Esophagus (tissue), 2 donors: ENCODE measurements at places on chromosomes 1 and 21. TPM values are rescaled to one million over a fixed set of nuclear protein-coding genes. Genes with fewer than 3 reads are reported as not detected.

UQCRH gene
- 393 TPM for polyA plus RNA-seq

ZNF669 gene
- 2.0 TPM for polyA plus RNA-seq

KIAA1614 gene
- 1.0 TPM for polyA plus RNA-seq

DNASE2B gene
- not detected for polyA plus RNA-seq

IL6R gene
- 3.4 TPM for polyA plus RNA-seq

ARV1 gene
- polyA plus RNA-seq, result 38.3 TPM

VWA5B1 gene
- polyA plus RNA-seq, result not detected

KLHL12 gene
- polyA plus RNA-seq, result 11.5 TPM

PLA2G2C gene
- 0.14 TPM for polyA plus RNA-seq

ATP6V0B gene
- 124 TPM for polyA plus RNA-seq

ZNF593OS gene
- polyA plus RNA-seq, result 0.12 TPM

TEDDM1 gene
- not detected for polyA plus RNA-seq

SDC3 gene
- 4.8 TPM for polyA plus RNA-seq

SYT11 gene
- 0.99 TPM for polyA plus RNA-seq

HCN3 gene
- polyA plus RNA-seq, result 2.4 TPM

PLCH2 gene
- polyA plus RNA-seq, result 88.7 TPM

CHIA gene
- not detected for polyA plus RNA-seq

SFN gene
- 1,075 TPM for polyA plus RNA-seq

RAP1GAP gene
- 12.2 TPM for polyA plus RNA-seq

CD53 gene
- polyA plus RNA-seq, result 5.8 TPM

TMEM200B gene
- polyA plus RNA-seq, result 3.9 TPM

ENTREP3 gene
- 12.7 TPM for polyA plus RNA-seq

FH gene
- 39.5 TPM for polyA plus RNA-seq

MX2 gene
- polyA plus RNA-seq, result 5.7 TPM

ANXA9 gene
- 17.5 TPM for polyA plus RNA-seq

SPATA21 gene
- 0.08 TPM for polyA plus RNA-seq

LRRC38 gene
- polyA plus RNA-seq, result 0.09 TPM

SPRR5 gene
- polyA plus RNA-seq, result 4.2 TPM

DPH5 gene
- polyA plus RNA-seq, result 19.5 TPM

SHE gene
- polyA plus RNA-seq, result 2.1 TPM

SPOCD1 gene
- polyA plus RNA-seq, result 0.08 TPM

MYCL gene
- polyA plus RNA-seq, result 5.1 TPM

MNDA gene
- polyA plus RNA-seq, result 0.49 TPM

CD84 gene
- 0.29 TPM for polyA plus RNA-seq

ADAMTS5 gene
- polyA plus RNA-seq, result 0.41 TPM
